ENCODE measurements at places on chromosomes 2 and 18.

DNA sequence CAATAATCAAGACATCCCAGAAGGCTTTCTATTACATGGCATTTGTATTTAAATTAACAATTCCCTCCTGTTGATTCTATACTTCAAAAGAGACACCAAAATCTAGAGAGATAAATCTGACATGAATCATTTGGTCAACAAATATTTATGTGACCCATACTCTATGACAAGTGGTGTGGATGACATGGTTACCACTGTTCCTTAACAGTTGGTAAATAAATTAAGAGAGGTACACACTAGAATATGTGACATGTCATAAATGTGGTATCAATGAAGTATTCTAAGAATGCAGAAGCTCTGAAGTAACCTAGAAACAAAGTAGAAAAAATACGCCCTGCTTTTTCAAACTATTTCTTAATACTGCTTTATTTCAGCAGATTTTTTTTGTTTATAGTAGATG, 255.4 kb downstream of the EXOC6B start:
- no peak for DNase-seq

DNA sequence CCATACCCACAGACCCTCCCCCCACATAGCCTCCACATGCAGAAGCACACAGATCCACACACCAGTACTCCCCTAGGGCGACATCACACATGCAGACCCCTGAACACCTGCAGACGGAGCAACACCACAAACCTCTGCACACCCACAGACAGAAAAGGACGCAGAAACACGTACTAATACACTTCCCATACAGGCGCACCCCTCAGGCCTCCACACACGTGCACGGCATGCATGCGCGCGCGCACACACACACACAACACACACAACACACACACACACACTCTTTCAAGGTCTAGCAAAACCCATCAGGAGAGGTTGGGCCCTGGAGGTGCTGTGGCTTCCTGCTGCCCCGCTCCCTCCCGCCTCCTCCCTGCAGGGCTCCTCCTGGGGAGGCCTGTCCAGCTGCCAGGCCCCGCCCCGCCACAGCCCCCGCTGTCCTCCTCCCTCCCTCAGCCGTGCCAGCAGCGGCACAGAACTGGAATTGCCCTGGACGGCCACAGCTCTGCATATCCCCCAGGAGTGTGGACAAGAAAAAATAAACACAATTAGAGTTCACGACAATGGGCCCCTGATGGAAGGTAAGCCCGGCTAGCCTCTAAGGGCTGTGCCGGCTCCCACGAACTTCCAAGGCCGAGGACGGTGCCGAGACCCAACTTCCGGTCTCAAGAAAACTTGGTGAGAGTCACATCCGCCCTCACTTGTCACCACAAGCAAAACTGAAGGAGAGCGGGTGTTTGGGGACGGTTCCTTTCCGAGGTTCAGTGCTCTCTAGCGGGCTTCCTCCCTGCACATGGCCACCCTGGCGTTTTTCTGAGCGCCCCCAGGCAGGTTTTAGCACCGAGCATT, 6.8 kb downstream of the ZFP36L2 start:
- DNase-seq, result peak; percentile 59

GRCh38 chr18:48901145-48902022, 49.4 kb downstream of the SMAD7 start:
- no peak for DNase-seq

DNA sequence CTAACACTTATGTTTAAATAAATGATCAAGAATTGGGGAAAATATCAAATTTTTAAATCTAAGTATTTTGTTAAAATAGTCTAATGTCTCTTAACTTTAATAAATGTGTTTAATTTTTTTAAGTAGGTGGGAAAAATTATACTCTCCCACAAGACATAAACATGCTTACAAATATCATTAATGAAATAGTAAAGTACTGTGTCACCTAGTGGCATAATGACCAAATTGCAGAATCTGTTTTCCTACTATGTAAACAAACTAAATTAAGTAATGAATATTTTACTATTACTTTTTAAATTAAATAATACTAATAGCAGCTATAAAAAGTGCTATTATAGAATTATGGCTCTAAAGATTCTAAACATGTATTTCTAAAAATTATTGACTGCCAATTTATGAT, 52.0 kb upstream of the CHAC2 start:
- DNase-seq, result no peak

DNA sequence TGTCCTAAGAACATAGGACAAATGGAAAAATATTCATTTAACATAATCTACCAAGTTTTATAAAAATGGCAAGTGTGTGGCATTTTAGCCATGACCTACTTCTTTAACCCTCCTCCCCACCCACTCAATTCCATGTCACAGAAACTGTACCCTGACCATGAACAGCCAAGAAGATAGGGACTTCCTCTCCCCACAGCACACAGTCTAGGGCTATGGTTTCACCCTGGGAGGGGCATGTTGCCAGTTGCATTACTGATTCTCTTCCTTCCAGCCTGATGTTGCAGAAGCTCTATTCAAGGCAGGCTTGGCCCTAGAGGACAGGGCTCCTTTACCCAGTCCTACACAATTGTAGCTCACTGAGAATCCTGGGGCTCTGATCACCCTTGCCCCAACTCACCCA, 153.6 kb upstream of the KLF7 start:
- no peak for DNase-seq

- no peak for DNase-seq
Measured at GRCh38 chr18:22165603-22166068, 3.8 kb upstream of the GATA6 start.

DNA sequence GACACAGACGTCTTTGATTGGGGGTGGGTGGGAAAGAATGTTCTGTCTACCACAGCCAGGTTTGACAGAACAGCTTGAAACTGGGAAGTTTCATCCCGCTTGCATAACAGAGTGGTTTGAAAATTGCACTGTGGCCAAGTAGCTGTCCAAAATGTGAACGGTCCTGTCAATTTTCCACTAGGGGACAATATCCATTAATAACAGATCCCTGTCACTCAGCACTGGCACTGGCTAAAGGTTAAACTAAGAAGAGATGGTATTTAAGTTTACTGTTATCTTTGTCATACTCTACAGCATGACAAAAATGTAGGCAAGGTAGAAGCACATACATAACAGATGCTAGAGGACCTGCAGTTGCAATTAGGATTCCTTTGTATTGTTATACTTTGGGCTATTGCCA, 55.6 kb upstream of the ACMSD start:
- no peak for DNase-seq

GRCh38 chr2:28437149-28437835, 44.6 kb downstream of the FOSL2 start:
- DNase-seq, result no peak

DNA sequence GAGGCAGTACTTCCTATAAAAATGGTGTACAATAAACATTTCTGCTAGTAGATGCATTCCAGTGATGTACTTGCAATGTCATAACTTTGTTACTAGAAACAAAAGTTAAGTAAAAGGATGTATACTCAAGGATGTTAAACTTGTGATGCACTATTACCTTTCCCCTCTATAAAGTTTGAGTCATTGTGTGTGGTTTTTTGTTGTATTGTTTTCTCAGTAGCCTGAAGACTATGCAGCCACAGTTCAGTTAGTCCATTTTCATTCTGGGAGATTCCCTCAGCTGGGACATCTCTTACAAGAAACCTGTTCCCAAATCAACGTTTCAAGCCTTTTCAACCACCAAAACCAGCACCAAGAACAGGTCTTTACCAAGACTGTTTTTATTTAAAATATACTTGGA, 5.6 kb downstream of the ATP5MC3 start:
- no peak for DNase-seq

- DNase-seq, result no peak
Measured at GRCh38 chr2:51812138-51812866, 780.4 kb upstream of the NRXN1 start.

GRCh38 chr2:4915357-4915756, 776.8 kb upstream of the SOX11 start:
- DNase-seq, result no peak

DNA sequence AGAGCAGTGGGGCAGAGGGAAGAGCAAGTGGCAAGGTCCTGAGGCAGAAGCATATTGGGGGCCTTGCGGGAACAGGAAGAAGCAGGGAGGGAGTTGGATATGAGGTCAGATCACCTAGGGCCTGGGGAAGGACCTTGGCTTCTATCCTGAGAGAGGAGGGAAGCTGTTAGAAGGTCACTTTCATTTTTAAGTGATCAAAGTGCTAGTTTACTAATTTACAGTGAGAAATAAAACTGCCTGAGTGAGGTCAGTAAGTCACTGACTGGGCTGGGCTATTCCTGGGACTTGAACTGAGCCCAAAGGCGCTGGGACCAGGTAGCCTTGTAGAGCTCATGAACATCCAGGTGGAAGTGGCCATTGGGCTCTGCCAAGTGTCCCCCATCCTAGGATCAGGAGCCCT, 76.6 kb upstream of the B3GNT7 start:
- no peak for DNase-seq

GRCh38 chr2:192051533-192051932, 143.2 kb downstream of the TMEFF2 start:
- DNase-seq, result no peak

DNA sequence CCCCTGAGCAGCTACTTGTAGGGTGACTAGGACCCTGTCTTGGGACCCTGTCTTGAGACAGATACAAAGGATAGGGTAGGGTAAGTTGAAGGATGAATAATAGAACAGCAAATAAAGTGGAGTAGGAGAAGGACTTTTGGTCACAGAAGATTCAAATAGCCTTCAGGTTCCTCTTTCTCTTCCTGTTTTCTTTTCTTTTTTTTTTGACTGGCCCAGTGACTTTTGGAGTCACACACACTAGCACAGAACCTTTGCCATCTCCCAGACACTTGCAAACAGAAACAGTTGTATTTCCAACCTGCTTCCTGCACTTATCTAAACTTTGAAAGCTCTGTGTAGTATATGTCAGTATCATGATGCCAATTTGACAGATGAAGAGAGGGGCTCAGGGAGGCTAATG, 108.2 kb downstream of the TDRD15 start:
- DNase-seq, result no peak

GRCh38 chr2:71600555-71600954, 147.2 kb downstream of the DYSF start:
- DNase-seq, result no peak

- DNase-seq, result no peak
Measured at GRCh38 chr2:64120928-64121327, 23.3 kb downstream of the PELI1 start.

DNA sequence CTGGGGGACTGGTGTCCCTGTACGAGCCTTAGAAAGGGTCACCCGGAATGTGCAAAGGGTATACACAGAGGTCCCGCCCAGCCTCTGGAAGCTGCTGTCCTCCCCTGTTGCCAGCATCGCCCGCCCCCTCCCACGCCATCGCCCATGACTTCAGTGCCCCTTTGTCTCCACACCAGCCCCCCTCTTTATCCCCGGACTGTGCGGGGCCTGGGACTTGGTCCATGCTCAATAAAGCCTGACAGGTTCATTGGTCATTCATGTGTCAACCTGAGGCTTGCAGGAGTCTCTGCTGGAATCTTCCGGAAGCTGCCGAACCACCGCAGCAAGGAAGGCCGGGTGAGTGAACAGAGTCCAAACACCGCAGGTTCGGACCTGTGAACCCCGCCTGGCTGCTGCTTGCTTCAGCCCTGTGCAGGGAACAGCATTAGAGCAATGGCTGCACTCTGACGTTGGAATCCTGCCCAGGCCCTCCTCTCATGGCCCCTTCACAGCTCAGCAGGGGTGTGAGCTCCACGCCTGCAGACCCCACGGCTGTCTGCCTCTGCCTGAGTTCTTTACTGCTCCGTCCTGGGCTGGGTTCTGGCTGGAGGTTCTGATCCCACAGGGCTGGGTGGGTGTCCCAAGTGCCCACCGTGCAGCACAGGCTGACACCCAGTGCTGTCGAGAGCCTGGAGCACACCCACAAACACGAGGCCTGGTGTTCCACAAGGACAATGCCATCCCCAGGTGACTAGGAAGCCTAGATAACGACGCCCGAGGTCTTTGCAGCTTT, 96.5 kb downstream of the SEPTIN10 start:
- no peak for DNase-seq

- no peak for DNase-seq
Measured at GRCh38 chr18:7908681-7909299, 341.7 kb downstream of the PTPRM start.

- DNase-seq, result no peak
Measured at GRCh38 chr2:181682026-181682789, 1.9 kb upstream of the NEUROD1 start.

- no peak for DNase-seq
Measured at GRCh38 chr2:39179974-39180960, 59.4 kb upstream of the SOS1 start.

DNA sequence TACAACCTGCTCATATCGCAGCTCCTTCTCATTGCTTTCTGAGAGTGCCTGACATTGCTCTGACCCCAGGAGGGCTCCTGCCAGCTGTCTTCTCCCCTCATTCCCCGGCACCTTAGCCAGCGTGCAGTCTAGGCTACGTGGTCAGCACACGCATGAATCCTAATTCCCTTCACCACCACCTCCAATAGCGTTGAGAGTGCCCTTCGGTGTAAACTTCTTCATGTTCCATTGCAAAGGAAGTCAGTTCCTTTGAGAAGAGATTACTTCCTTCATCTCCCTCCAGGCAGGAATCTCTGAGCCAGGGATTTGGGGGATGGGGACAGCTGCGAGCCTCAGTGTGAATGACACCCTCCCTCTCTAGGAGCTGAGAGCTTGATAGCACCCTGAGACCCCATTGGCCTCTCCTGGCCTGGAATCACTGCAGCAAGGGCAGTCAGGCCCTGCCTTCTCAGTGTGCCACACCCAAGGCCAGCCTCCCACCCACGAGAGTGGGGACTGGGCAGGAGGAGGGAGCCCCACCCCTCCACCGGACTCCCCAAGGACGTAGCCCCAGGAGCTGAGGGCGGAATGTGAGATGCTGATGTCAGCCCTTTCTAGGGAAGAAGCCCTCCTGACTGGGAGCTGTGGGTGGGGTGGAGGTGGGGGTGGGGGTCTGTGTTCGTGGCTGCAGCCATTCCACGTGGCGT, 53.4 kb downstream of the SLC66A2 start:
- no peak for DNase-seq

GRCh38 chr18:46554406-46555080, 102.5 kb downstream of the LOXHD1 start:
- no peak for DNase-seq

GRCh38 chr18:48810805-48811204, 140.0 kb downstream of the SMAD7 start:
- DNase-seq, result no peak

GRCh38 chr2:27954771-27955383, 64.3 kb downstream of the BABAM2 start:
- DNase-seq, result no peak

DNA sequence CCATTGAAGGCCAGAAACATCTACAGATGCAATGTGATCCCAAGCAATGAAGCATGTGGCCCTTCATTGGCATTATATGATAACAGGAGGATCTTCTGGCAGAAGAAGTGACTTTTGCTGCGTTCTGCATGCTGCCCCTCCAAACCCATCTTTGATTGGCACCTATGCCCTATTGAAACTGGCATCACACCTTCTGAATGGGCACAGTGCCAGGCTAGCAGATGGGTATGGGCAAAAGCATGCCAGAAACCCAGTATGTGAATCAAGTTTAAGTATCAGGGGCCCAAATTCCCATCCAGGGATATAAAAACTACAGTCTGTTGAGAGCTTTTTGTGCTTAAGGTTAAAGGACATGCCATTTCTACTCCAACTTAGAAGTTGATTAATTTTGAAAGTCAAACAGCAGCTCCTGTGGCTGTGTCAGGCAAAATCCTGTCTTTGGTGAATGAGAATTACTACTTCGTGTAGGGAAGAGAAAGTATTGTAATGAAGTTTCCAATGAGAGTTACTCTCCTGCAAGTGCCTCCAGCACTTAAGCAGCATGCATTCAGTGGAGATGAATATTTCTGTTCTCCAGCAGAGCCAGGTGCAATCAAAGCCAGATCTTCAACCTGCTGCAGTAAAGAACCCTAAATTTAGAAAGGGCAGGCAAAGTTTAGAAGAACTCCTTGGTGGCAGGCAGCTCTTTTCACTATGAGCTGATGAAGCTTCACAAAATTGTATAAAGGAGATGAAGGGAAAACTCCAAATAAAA, 8.6 kb downstream of the VRK2 start:
- DNase-seq, result no peak
